ENCODE measurements at places on chromosomes 16 and 17. TPM values are rescaled to one million over a fixed set of nuclear protein-coding genes. Genes with fewer than 3 reads are reported as not detected.

- no peak for DNase-seq
Measured at GRCh38 chr17:10215286-10215685, 16.9 kb upstream of the GAS7 start.

The GUCY2D gene
- total RNA-seq: not detected

GRCh38 chr16:15650698-15651171 lies 690 bp downstream of the NDE1 start:
- DNase-seq: peak; percentile 75

The CA4 gene
- total RNA-seq: not detected

DNA sequence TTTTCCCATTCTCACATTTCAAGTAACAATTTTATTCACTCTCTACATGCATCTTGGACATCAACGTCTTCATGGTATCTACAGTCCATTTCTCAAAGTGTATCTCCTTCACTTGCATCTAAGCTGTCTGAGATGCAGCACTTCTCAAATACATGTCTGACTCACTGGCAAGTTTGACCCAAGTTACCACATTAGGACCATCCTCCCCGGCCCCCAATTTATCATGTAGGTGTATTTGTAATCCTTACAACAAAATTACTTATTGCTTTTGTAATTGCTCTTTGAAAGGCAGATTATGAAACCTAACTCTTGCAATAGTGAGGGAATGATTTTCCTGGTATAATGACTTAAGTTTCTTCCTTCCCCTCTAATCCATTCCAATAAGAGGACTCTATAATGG lies 28.9 kb upstream of the ULK2 start:
- DNase-seq: no peak

The CBFA2T3 gene
- total RNA-seq: 0.12 TPM

GRCh38 chr16:75271441-75272096 lies 20.1 kb upstream of the BCAR1 start:
- no peak for DNase-seq

DNA sequence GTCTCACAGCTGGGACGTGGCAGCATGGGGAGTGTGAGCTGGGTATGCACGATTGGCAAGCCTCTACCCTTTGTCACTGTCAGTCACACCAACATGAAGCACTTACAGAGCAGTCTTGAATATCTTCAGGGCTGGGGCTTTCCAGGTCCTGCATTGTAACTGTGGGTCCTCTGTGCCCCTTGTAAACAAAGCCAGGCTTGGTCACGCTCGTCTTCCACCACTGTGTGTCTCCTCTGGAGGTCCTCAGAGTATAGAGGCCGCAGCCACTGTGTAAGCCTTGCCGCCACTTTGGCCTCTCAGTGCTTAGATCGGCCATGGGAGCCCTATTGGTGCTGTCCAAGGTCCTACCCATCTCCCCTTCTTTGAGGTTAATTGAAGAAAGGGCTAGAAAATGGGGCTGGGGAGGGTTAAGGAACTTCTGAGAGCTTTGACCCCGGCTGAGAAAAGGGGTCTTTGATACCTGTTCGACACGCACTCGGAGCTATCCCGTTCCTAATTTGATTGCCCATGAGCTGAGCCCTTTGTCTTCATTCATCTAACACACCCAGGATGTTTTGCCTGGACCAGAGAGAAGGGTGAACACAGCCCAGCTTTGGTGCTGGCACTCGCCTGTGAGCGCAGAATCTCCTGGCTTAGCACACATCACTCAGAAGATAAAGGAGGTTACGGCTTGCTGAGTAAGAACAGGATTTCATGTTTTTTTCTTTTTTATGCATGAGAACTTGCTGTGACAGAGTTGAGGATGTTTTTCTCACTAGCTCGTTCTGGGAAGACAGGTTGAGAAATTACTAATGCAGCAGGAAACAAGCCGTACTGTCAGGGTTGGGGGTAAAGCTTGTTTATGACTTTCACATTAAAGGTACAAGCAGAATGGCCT lies 267.9 kb downstream of the CPPED1 start:
- peak; percentile 81 for DNase-seq

The PRAC2 gene
- total RNA-seq: not detected

The METTL16 gene
- total RNA-seq: 44.6 TPM

The NPIPB8 gene
- total RNA-seq: not detected

DNA sequence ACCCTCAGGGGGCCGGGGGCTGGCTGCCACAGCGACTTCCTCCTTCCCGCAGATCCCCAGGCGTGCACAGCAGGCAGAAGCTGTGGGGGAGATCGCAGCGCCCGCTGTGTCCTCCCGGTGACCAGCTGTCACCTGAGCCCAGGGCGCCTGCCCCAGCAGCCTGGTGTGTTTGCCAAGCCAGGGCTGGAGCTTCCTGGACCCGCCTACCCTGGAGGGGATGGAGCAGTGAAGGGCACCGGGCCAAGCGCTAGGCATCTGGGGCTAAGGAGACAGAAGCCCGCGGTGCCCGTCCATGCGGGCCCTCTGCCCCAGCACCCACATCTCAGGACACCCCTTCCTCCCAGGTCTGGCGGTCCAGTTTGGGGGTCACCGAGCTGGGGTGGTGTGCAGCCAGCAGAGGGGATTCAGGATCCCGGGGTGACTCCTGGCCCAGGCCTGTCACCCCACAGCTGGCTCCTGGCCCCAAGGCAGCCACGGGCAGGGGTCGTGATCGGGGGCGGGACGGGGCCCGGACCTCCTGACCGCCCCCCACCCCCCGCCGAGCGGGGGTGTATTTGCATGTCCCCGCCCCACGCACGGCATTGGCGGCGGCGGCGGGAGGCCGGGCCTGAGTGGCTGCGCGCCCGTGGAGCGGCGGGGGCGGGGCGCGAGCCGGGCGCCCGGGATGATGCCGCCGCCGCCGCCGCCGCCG lies at the start of gene RAB26:
TSS of gene RAB26 (plus strand) at position 645 of the 691 bp plus-strand sequence. CDS start 159 bp downstream, outside the sequence.
- peak; percentile 51 for DNase-seq

DNA sequence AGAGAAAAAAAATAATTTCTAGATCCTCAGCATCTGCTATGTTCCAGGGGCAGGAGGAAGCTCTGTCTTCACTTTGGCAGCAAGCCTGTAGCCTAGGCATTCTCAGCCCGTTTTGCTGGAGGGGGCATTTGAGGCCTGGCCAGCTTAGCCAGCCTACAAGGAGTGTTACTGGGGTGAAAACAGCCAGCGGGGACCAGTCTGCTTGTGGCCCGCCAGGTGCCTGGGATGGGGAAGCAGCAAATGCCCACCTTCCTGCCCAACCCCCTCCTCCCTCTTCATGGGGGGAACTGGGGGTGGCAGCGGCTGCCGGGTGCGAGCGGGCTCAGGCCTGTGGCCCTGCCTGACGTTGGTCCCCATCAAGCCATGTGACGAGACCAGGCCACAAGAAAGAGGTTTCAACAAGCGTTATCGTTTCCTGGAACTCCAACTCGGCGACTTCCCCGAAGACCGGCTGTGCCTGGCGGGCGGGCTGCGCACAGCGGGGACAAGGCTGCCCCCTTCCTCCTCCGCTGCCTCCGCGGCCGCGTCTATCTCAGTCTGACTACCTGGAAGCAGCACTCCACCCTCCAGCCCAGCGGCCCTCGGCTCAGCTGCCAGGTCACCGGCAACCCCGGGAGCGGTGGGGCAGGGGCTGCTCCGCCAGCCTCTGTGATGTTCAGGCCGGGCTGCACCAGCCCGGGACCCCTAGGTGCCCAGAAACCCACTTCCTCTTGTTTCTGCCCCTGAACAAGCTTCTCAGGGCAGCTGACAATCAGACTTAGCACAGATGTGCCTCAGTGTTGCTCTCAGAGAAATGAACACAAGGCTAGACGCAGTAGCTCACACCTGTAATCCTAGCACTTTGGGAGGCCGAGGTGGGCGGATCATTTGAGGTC lies 22.9 kb downstream of the SOCS1 start:
- DNase-seq: peak; percentile 97

The PHOSPHO1 gene
- not detected for total RNA-seq

DNA sequence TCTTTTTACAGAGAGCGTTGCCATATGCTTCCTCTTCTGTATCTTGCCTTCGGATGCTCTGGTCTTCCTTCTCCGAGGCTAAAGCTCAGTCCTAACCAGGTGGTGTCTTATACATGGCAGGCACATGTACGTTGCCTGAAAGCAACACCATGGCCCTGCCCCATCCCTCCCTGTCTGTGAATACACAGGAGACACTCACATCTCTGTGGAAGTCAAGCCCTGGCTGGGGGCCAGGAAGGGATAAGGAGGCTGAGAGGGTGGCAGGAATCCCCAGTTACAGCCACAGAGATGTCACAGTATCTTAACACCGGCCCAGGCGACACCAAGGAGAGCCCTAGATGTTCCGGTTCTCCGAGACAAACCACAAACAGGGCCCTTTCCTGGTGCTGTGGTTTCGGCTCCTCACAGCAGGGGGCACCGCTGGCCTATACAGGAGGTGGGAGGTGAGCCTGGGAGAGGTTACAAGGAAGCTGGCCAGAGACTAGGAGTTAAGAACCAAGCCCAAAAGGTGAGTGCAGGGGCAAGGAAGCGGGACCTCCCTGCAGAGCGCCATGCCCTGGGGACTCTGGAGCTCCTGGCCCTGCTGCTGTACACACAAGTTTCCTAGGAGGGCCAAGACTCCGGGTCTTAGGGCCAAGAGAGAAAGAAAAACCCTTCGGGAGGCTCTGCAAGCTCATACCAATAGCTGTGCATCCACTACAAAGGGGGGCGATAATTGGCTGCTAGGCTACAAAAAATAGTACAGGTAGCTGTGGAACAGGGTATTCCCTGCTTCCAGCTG lies 41.7 kb downstream of the SRL start:
- DNase-seq: peak; percentile 50

DNA sequence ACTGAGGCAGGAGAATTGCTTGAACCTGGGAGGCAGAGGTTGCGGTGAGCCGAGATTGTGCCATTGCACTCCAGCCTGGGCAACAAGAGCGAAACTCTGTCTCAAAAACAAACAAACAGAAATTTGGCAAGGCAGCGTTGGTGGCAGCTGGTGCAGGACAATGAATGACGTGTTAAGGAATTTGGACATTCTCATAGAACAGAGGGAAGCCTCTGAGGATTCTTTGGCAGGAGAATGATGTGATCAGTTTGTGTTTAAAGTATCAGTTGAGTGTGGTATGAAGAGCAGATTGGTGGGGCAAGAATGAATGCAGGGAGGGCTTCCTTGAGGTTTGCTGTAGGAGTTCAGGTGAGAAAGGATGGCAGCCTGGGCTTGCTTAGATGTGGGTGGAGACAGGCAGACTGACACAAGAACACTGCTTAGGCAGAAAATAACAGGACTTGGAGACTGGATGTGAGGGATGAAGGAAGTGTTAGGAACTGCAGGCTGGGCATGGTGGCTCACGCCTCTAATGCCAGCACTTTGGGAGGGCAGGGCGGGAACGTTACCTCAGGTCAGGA lies 4.8 kb downstream of the CYB5D2 start:
- no peak for DNase-seq

- DNase-seq: peak; percentile 86
Measured at GRCh38 chr17:67441052-67441895, 64.2 kb downstream of the PITPNC1 start.

GRCh38 chr16:2238838-2239675 lies 2.8 kb downstream of the DNASE1L2 start:
- no peak for DNase-seq

- DNase-seq: no peak
Measured at GRCh38 chr16:65406116-65406515, 284.3 kb upstream of the CDH11 start.

- no peak for DNase-seq
Measured at GRCh38 chr16:71552698-71553503, 24.0 kb downstream of the TAT start.

DNA sequence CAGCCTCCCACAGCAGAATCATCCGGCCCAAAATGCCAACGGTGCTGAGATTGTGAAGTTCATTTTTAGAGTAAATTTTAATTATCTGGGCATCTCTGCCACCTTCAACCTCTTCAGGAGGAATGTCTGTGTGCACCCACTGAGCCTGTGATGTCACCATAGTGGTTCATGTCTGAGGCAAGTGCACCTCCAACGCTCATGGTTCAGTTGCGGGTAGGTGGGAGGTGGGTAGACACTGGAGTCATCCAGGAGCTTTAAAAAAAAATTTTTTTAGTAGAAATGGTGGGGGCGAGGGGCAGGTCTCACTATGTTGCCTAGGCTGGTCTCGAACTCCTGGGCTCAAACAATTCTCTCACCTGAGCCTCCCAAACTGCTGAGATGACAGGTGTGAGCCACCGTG lies 1.9 kb downstream of the FLYWCH1 start:
- DNase-seq: peak; percentile 22

GRCh38 chr17:13474073-13474800 lies 127.5 kb downstream of the HS3ST3A1 start:
- no peak for DNase-seq

DNA sequence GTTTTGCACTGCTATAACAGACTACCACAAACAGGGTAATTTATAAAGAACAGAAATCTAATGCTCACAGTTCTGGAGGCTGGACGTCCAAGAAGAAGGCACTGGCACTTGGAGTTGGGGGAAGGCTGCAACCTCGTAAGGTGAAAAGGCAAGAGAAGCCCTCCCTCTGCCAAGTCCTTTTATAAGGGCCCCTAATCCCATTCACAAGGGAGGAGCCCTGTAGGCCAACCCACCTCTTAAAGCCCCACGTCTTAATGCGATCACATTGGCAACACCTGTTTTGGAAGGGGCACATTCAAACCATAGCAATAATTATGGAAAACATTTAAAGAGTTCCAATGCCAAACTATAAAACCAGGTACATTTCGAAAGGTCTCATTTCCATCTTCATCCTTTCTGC lies 5.2 kb downstream of the PKD1L3 start:
- no peak for DNase-seq

The SLC16A11 gene
- total RNA-seq: 1.4 TPM

GRCh38 chr17:80477647-80478478 lies 1.5 kb upstream of the NPTX1 start:
- DNase-seq: peak; percentile 58

DNA sequence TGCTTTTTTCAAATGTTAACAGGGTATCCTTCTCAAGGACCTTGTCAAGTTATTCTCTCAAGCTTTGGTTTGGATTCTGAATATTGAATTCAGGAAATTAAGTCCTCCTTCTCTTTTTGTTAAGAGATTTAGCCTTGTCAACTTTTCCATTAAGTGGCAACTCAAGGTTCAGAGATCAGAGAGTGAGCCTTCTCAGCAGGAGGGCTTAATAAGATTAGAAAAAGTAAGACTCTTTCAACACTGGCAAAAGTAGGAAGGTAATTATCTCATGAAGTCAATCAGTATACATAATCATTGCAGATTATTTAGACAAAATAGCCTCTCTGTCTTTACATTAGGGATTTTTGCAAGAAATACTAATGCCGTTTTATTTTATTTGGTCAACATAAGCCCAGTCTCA lies 330.7 kb downstream of the KIF2B start:
- no peak for DNase-seq

DNA sequence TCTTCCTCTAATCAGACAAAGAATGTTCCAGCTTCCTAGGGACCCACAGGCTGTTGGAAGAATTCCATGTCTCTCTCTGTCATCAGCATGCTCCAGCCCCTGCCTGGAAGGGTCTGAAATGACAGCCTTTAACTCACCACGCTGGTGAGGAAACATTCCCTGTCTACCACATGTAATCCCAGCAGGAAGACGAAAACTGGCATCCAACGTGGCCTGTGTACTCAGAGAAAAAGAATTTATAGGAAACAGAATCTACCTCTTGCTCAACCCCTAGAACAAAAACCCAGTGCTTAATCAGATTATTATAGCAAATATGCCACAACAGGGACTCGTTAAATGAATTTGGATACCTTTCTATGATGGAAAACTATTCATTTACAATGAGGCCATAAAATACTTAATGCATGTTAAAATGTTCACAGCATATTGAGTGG lies 147.3 kb upstream of the FOXF1 start:
- DNase-seq: no peak

- no peak for DNase-seq
Measured at GRCh38 chr16:53058441-53058840, 3.6 kb downstream of the CHD9 start.

- no peak for DNase-seq
Measured at GRCh38 chr17:36149296-36149820, 27.1 kb downstream of the TBC1D3B start.
